ENCODE measurements at places on chromosomes 2 and 18.

GRCh38 chr18:41828137-41828536 lies 126.9 kb upstream of the PIK3C3 start:
- DNase-seq = no peak

DNA sequence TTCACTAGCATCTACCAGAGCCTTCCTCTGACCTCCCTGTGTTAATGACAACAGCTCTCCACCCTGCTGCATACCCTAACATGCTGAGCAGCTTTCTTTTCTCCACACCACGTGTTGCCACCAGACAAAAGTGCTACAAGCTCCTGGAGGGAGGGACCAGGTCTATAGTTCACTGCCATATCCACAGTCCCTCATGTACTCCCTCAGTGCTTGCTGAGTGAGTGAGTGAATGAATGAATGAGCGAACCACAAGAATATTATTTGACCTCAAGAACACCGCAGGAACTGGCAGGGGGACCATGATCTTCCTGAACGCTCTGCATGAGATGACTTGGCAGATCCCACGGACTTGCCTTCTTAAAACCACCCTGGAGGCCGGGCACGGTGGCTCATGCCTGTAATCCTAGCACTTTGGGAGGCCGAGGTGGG lies 47.4 kb upstream of the CAB39 start:
- no peak for DNase-seq

- no peak for DNase-seq
Measured at GRCh38 chr2:145277922-145278321, 758.0 kb upstream of the ZEB2 start.

GRCh38 chr2:233990261-233990798 lies 60.2 kb upstream of the SPP2 start:
- no peak for DNase-seq

DNA sequence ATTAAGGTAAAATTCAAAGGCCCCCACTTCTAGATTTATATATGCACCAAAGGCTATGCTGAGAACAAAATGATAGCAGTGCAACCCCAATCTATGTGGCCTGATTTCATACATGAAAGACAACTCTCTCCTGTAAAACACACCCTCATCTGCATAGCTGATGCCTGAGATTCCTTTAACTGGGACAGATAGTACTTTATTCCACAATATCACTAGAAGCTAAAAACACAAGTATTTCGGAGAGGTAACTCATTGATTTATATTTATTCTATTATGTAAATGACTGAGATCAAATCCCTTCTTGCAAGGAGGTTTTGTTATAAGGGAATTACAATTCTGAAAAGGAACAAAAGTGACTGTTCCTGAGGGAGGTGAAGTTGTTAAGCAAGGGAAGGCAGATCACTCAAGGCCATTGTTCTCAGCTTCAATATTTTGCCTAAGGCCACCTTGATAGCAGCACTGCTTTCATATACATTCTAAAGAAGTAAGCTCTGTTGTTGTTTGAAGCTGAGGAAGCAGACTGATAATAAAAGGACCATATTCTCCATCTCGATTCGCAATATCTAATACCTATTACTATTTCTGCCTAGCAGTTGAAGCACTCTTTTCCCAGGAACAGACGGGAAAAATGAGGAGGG lies 471.0 kb upstream of the CDH7 start:
- no peak for DNase-seq

DNA sequence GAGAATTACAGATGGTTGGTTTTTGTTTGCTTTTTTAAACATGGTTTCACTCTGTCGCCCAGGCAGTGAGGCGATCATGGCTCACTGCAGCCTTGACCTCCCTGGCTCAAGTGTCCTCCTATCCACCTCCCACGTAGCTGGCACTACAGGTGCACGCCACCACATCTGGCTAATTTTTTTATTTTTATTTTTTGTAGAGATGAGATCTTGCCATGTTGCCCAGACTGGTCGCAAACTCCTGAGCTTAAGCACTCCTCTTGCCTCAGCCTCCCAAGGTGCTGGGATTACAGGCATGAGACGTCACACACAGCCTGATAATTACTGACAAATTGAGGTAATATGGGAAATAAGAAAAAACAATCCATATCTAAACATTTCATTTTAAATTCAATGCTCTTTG lies 110.5 kb upstream of the ZSWIM2 start:
- no peak for DNase-seq

DNA sequence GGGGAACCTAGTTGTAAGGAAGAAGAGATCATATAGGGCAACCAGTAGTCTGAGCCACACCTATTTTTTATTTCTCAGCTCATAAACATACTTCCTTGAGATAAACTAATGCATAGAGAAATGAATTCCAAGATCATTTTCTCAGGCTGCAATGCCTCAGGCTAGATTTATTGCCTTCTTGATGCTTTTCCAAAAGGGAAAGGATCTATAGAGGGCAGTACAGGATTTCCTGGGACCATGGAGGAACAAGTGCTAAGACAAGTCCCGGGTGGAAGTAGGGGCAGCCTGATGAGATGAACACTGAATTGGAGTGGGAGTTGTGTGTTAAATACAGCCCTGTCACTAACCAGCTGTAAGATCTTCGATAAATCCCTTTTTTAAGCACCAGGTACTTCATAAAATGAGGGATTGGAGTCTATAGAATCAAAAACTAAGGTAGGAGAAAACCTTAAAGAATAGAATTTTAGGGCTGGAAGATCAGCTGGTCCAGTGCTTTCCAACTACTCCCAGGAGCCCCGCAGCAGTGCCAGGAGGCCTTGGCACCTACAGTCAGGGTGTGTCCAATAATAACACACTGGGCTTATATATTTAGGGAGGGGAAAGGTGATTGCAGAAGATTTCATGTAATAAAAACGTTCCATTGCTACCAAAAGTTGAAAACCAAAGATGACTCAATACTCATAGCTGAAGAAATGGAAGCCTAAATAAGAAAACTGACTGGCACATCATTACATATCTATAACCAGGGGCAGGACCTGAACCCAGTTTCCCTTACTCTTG lies 58.1 kb downstream of the SERTAD2 start:
- no peak for DNase-seq

DNA sequence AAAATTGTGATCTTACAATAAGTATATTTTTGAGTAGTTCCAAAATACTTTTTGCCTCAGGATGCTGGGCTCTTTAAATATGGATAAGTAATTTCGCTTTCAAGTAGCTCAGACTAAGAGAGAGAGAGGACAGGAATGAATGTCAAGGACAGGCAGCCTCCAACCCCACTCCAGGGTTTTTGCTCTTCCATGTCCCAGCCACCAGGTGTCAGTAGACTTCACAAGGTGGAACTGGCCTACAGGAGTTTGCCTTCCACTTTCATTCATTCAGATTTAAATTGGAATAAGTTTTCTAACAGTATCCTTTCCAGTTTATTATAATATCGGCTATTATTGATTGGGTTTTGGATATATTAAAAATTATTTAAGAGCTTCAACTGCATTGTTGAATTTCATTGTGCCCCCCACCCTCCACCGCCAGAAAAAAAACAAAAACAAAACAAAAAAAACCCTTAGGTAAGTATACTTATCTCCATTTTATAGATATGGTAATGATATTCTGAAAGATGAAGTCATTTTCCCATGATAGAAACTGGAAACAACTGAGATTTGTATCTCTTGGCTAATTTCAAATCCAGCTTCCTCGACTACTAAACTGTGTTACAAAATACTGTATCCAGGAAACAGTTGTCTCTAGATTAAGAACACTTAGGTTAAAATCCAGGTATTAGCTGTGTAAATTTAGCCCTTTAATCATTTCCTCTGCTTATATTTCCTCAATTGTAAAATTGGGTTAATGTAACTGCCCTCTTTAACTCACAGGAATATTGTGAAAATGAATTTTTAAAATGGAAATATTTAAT lies 793.1 kb downstream of the ERBB4 start:
- DNase-seq = no peak

- DNase-seq = no peak
Measured at GRCh38 chr2:222180619-222181018, 118.2 kb downstream of the PAX3 start.

- DNase-seq = no peak
Measured at GRCh38 chr18:55486936-55487335, 101.1 kb downstream of the TCF4 start.

DNA sequence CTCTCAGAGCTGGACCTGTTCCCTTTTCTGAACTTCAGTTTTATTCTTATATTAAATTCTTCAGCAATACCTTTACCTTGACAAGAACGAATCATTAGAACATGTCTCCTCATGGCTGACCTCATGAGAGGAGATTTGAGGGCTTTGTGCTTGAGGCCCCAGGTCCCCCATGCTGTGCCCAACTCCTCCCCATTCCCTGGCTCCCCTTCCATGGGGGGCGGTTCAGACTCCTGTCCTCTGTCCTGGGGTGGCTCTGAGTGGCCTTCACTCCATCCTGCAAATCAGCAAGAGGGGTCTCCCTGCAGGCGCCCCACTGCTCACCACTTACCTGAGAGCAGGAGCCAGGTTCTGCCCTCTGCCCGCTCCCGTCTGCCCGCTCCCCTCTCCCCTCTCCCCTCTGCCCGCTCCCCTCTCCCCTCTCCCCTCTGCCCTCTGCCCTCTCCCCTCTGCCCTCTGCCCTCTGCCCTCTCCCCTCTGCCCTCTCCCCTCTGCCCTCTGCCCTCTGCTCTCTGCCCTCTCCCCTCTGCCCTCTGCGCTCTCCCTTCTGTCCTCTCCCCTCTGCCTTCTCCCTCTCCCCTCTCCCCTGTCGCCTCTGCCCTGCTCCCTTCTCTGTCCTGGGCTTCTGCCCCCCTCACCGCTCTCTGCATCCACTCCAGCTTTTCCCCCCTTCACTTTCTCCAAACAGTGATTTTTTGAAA lies 98.7 kb upstream of the ALKAL2 start:
- DNase-seq = no peak

DNA sequence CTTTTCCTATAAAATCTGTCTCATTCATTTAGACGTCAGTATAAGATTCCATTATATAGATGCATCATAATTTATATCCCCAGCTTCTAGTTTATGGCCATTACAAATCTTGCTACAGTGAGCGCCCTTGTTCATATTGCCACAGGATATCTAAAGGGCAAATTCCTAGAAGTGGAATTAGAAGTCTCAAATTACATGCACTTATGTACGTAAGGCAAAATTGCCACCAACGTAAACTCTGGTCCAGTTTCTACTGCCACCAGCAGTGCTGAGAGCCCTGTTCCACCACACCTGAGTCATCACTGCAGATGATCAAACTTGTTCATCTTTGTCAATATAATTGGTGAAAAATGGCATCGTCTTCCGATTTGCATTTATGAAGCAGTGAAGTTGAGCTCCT lies 90.9 kb upstream of the ID2 start:
- no peak for DNase-seq

DNA sequence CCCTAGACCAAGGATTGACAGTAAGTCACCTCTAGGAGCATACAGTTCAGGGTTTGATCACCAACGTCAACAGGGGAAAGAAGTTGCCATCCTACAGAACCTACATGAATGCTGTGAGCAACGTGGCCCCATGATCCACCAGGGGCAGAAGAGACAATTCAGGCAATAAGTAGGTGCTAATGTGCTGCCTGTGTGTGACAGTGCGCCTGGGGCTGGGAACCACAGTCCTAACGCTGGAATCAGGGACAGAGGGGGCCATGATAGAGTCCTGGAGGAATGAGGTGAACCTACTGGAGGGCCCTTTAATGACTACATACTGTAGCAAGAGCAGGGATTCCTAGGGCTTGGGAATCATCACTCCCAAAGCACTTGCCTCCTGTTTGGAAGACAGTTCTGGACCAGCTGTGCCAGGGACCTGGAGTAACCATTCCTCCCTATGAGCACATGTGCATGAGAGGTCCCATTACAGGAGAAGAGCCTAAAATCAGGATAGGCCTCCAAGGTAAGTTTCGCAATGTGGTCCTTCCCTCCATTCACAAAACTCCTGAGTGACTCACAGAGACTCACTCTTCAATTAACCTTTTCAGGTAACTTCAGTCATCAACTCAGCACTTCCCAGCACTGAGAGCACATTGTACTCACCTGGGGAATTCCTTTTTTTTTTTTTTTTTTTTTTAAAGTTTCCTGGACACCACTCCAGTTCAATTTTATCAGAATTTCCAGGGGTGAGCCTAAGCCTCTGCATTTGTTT lies 214.0 kb downstream of the TMEM163 start:
- no peak for DNase-seq

DNA sequence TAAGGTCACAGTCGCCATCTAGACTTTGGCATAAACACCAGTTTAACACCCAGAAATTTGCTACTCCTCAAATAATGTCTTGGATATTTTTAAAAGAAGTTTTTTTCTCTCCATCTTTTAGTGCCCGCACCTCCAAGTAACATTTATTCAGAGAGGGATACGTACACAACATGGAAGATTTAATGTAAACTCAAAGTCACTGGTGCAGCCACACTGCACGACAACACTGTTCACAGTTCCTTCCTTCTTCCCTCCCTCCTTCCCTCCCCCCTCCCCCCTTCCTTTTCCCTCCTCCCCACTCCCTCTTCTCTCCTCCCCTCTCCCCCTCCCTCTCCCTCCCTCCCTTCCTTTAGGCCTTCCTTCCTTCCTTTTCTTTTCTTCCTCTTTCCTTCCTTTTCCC lies 56.5 kb downstream of the NPPC start:
- DNase-seq = no peak

DNA sequence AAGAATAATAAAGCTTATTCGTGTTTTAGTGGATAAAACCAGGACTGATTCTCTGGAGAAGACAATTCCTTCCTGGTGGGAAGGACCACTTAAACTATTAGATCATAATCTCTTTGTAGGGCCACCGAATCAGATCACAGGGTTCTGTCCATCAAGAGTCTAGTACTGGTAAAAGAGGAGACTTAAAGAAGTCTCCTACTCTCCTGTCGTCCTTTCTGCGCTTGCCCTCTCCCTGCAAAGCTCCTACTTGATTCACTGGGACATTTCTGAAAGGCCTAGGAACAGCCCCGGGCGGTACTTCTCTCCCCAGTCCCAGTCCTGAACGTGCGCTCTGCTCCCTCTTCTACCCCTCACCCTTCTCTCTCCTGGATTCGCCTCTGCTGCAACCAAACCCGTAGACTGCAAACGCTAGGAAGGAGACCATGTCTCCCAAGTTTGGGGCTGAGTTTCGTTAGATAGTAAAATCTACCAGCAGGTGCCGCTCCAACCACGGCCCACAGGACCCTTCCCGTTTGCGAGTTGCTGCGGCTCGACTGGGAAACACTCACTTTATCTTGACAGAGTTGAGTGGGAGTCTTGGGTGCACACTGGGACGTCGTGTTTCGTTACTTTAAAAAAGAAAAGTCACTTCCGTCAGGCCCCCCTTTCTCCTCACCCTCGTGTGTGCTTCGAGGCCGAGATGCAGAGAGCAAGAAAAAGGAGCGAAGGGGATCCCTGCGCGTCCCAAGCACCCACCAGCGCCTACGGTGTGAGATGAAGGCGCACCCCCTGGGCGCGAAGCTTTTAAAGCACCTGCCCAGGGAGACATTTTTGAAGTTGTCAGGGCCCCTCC lies 923 bp downstream of the FIGLA start:
- DNase-seq = no peak

GRCh38 chr18:7735196-7735595 lies 168.1 kb downstream of the PTPRM start:
- no peak for DNase-seq

DNA sequence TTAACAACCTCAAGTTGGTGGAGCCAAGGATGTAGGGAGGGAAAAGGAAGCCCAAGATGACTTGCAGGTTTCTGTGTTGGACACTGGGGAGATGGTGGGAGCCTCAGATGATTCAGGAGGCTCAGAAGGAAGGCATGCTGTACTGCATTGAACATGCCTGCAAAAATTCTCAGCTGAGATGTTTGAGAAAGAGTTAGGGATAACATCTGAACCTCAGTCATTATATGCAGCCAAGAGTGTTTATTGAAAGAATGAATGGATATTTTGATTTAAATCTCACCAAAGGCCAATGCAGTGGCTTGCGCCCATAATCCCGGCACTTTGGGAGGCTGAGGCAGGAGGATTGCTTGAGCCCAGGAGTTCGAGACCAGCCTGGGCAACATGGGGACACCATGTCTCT lies 243.0 kb downstream of the MYCN start:
- DNase-seq = no peak
